ENCODE measurements at places on chromosomes 5 and 9. TPM values are rescaled to one million over a fixed set of nuclear protein-coding genes. Genes with fewer than 3 reads are reported as not detected.

- peak; percentile 47 for DNase-seq
These were observed 2.8 kb downstream of the PDLIM7 start for GRCh38 chr5:177494346-177495195.

DNA sequence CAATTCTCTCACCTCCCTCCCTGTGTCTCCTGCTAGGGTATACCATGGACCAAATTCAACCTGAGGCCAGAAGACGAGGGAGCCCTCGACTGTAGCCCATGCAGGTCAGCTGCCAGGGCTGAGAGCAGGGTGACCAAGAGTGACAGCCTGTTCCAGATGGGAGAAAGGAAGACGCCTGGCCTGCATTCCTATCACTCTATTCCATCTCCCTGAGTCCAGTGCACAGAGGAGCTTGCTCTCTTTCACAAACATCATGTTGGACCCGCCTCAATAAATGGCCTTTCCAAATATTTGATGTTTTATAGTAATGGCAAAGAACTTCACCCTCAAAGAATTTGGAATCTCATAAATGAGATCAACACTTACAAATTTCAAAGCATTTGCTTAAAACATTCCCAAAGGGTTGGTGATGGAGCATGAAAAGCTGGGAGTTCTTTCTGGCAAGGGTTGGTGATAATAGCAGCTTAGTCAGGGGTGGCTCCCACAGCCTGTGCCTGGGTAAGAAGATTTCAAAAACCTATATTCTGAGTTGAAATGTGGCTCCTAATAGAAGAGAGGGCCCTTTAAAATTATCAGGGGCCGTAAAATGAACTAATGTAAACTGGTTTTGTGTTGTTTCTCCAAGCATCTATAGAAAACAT lies 393.1 kb downstream of the EFNA5 start:
- no peak for DNase-seq

GRCh38 chr9:25207402-25208195 lies 470.6 kb downstream of the TUSC1 start:
- DNase-seq: no peak

- peak; percentile 39 for DNase-seq
These were observed 61.8 kb downstream of the PTBP3 start for GRCh38 chr9:112271466-112272098.

DNA sequence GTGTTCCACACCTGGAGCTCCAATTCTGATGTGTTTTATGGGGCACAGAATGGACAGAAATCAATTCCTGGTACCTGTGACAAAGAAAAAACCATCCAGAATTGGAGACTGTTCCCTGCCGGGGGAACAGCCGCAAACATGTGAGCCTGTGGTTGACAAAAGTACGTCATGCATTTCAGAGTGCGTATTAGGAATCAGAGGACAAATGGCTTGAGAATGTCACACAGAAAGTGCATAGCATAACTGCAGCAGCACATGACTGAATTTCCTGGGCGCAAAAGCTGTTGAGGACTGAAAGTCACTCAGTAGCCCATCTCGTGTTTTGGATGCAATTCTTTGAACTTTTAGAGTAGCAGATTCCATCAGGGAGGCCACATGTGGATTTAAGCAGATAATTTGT lies 85.1 kb downstream of the TRIO start:
- no peak for DNase-seq

DNA sequence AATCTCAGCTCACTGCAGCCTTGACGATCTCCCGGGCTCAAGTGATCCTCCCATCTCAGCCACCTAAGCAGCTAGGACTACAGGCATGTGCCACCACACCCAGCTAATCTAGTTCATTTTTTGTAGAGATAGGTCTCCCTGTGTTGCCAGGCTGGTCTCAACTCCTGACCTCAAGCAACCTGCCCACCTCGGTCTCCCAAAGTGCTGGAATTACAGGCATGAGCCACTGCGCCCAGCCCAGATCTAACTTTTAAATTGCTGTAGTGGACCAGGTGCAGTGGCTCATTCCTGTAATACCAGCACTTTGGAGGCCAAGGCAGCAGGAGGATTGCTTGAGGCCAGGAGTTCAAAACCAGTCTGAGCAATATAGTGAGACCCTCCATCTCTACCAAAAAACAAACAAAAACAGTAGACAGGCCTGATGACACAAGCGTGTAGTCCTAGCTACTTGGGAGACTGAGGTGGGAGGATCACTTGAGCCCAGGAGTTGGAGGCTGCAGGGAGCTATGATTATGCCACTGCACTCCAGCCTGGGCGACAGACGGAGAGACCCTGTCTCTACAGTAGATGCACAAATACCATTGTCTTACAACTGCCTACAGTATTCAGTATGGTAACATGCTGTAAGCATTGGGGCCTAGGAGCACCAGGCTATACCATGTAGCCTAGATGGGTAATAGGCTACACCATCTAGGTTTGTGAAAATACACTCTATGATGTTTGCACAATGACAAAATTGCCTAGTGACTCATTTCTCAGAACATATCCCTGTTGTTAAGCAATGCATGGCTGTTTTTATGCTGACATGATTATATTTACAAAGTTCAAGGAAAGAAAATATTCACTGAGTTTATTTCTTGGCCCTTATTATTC lies 1.5 kb upstream of the SIT1 start:
- DNase-seq: peak; percentile 72

DNA sequence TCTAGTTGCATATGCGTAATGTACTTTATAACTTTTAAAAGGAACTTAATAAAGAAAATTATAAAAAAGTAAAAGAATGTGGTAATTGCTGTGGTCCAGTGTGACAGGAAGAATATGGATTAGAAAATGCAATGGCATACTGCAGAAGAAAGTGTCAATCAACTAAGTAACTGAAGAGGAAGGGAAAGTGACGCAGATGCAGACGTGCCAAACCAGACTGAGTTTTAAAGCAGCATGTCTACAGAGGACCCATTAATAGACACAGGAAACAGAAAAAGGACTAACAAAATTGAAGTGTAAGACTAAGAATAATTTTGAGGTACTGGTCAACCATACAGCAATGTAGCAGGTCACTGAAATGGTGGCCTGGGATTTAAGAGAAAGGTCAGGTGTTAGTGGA lies 73.3 kb downstream of the DPYSL3 start:
- no peak for DNase-seq

DNA sequence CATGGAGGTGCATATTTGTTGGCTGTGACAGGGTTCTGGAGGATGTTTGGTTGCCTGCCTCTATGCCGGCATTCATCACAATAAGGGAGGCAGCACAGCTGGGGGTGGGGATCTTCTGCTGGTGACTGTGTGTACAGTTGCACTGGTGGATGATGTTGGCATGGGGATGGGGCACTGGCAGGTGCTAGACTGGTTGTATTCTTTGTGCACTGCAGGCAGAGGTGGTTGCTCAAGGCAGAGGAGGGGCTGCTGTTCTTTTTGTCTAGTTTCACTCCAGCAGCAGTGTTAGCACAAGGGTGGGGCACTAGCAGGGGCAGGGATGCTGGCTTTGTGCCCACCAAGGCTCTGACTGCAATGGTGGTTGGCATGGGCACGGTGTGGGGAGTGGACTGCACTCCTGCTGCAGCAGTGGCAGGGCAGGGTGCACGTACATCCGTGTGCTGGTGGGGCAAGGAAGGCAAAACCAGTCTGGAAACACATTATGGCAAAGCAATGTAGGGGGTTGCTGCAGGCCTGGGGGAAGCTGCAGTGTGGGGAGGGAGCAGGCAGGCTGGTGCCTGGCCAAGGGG lies 69.3 kb downstream of the ISOC1 start:
- no peak for DNase-seq

GRCh38 chr9:71891557-71892189 lies 19.3 kb downstream of the ABHD17B start:
- no peak for DNase-seq

GRCh38 chr9:627336-627970 lies 214.0 kb upstream of the DMRT1 start:
- DNase-seq: no peak

DNA sequence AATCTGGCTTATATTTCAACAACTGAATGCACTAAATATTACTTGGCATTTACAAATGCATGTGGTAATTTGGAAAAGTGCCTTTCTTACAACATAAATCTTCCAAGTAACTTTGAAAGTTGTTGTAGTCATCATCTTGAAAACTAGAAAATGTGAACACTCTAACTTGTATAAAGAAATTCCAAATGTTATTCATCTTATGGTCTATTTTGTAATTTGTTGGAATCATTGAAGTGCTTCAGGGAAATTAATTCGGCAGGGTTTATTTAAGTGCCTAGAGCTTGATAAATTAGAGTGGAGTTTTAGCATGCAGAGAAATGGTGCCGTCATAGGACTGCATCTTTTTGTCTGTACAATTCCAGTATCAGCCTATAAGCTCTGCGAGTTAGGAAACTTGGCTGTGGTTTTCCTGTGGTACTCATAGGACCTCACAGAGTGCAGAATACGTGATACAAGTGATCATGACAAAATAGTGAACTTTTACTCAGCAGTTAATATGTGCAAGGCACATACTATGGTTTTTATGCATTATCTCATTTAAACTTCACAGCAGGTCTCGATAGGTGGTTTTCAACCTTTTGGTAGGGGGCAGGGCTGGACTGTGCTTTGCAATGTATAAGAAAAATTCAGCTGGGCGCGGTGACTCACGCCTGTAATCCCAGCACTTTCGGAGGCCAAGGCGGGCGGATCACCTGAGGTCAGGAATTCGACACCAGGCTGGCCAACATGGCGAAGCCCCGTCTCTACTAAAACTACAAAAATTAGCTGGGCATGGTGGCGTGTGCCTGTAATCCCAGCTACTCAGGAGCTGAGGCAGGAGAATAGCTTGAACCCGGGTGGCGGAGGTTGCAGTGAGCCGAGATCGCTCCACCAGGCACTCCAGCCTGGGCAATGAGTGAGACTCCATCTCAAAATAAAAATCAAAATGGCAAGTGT lies 79.6 kb downstream of the RAI14 start:
- DNase-seq: no peak

- DNase-seq: no peak
These were observed 31.1 kb upstream of the PCA3 start for GRCh38 chr9:76733096-76733495.

GRCh38 chr9:127746959-127747569 lies 12.0 kb upstream of the TOR2A start:
- DNase-seq: no peak

DNA sequence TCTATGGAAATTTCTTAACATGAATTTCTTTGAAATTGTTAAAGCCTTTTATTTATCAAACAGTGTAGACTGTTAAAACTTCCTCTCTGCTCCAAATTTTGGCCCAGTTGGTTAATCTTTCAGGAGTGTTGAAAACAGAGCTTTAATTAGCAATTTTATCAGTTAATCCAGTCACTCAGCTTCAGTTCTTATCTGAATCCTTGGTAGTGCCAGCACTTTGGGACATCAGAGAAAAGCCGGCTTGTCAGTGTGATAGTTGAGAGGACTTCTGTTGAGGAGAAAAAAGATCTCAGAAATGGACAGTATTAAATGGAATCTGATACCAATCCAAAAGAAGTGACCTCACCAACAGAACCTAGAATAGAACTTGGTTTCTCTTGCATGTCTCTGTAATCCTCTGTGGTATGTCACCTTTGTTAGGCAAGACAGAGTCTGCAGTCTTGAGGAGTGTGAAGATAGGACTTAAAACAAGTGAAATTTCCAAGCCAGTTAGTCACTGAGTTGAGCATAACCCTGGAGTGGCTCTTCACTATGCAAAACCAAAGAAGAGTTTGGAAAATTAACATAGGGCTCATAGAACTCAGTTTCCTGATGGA lies 251.8 kb downstream of the NNT start:
- DNase-seq: no peak

DNA sequence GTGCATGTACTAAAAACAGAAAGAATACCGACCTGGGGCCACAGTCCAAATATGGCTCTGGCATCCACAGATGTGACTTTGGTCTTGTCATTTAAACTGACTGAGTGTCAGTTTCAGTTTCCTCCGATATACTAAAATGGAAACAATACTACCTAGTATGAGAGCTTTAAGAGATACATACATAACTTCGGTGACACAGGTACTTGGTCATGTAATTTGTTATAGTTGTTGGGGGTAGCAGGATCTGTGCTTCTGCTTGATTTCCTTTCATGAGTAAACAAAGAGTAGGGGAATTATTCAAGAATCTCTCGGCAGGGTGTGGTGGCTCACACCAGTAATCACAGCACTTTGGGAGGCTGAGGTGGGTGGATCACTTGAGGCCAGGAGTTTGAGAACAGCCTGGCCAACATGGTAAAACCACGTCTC lies 32.1 kb downstream of the MTMR12 start:
- no peak for DNase-seq

DNA sequence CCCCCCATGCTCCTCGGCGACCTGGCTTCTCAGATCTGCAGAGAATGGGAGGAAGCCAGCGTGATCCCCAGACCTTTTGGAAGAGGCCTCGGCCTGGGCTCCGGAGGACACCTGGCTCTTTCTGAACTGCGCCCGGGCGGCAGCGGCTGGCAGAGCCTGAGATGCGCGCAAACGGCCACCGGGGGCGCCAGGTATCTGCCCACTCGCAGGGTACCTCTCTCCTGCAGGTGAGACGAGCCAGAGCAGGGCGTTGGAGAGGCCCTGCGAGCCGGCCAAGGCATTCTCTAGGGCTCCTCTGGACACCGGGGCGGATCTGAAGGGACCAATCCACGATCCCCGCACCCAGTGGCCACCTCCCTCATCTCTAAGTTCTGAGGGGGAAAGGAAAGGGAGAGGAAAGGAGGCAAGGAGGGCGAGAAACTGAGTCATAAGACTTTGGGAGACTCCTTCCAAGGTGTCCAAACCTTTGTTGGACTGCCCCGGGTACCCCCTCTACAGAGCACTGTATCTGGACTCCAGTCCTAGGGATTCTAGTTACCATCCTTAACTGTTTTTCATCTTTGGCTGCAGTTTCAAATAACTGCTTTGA lies 55.0 kb upstream of the SLC46A2 start:
- peak; percentile 15 for DNase-seq

GRCh38 chr5:172910828-172911627 lies 48.2 kb upstream of the RPL26L1 start:
- peak; percentile 27 for DNase-seq

DNA sequence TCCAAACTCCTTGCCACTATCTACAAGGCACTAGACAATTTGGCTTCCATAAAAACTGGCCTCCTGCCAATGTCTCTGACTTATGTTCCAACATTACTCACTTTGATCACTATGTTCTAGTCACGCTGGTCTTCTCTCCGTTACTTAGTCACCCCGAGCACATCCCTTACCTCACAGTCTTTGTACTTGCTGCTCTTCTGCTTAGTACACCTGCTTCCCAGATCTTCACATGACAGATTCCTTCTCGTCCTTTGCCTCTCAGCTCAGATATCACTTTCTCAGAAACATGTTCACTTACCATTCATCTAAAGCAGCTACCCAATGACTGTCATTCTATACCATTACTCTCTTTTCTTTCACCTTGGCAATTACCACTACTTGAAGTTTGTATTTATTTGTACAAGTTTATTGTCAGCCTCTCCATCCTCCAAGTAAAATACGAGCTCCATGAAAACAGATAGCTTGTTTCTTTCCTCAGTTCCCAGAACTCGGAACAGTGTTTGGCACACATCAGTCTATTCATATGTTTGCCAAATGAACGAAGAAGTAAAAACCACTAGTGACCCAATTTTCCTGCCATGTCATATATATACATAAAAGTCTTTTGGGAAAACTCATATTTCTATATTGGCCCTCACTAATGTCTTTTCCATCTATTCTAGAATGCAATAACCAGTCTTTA lies 5.9 kb upstream of the SLC22A5 start:
- no peak for DNase-seq

The TEK gene
- polyA plus RNA-seq: not detected

The SH2D3C gene
- not detected for polyA plus RNA-seq

The CEL gene
- 0.81 TPM for polyA plus RNA-seq

The FBP2 gene
- not detected for polyA plus RNA-seq

The WNT8A gene
- polyA plus RNA-seq: 0.04 TPM

The C5orf52 gene
- not detected for polyA plus RNA-seq

All from HepG2 (cell line).